MCF 10A (cell line): ENCODE measurements at places on chromosomes 3 and 15. TPM values are rescaled to one million over a fixed set of nuclear protein-coding genes. Genes with fewer than 3 reads are reported as not detected.

CLRN1 gene
- total RNA-seq: not detected in 2 replicates

PLA2G4E gene
- 0.07 and 0.12 TPM in 2 replicates for total RNA-seq

ARNT2 gene
- 1.6 and 2.6 TPM in 2 replicates for total RNA-seq

KLF15 gene
- 5.3 and 8.3 TPM in 2 replicates for total RNA-seq

THBS1 gene
- 103 and 393 TPM in 2 replicates for total RNA-seq

- DNase-seq: no peak
These were observed 8.7 kb upstream of the CACNA2D2 start for GRCh38 chr3:50512131-50512530.

GRCh38 chr3:150680562-150680961 lies 23.2 kb downstream of the ERICH6 start:
- no peak for DNase-seq

GRCh38 chr3:57598765-57599360 lies 1.7 kb upstream of the ARF4 start:
- no peak for DNase-seq

DNA sequence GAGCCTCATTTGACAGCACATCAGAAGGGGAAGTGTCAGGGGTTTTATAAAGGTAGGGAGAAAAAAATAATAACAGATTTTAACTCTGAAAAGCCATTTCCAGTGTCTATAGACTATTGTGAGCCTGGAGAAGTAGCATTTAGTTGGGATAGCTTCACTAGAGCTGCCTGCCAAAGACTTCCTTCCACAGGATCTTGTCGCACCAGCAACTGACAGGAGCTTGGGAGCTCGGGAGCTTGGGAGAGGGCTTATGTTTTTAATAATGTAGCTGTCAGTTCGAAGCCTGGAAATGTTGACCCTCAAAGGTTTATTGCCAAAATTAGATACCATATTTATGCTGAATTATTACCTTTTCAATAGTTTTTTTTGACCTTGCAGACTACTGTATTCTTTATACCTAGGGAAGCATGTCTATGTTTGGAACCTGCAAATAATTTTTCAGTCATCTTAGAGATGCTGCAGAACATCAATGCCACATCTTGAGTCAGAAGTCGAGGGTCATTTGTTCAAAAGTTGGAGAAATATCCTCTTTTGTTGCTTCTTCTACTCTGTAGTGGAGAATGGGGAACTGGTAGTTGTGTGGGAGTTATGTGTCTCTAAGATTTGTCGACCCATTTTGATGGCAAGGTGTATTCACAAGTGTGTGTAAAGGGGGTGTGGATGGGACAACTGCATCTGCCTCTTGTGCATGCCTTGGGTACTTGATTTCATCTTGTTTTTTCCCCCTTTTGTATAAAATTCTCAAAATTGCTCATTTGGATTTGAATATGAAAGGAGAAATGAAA lies 41.7 kb downstream of the ARPP21 start:
- DNase-seq: no peak
